ENCODE measurements at places on chromosomes 7 and 10. TPM values are rescaled to one million over a fixed set of nuclear protein-coding genes. Genes with fewer than 3 reads are reported as not detected.

DNA sequence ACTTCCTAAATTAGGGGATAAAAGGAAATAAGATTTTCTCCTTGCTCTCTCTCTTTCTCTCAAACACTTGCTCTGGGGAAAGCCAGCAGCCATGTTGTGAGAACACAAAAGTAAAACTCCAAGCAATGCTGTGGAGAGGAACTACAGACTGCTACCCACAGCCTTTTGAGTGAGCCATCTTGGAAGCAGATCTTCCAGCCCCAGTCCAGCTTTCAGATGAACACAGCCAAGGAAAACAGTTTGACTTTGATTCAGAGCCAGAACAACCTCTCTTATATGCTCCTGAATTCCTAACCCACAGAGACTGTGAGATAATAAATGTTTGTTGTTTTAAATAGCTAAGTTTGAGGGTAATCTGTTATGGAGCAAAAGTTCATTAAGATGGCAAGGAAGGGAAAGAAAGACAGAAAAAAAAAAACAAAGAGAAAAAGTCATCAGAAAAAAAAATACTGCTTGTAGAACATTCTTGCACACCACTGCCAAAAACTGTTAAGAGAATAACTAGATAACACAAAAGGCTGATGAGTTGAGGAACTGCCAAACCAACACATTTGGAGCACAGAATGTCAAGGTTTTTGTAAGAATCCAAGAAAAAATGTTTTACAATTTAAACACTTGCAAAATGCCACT, 20.9 kb upstream of the PRKAR2B start:
- DNase-seq: no peak

GRCh38 chr7:67809586-67809985, 813.0 kb downstream of the TYW1 start:
- no peak for DNase-seq

DNA sequence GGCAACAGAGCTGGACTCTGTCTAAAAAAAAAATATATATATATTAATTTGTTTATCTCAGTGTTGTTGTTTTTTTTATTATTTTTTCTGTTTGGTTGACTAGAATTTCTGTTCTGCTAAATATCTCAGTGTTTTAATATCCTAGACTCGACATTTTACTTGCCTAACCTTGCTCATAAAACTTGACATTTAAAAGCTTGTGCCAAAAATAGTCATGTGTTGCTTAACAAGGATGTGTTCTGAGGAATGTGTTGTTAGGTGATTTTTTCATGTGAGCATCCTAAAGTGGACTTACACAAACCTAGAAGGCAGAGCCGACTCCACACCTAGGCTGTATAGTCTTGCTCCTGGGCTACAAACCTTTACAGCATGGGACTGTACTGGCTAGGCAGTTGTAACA, 23.1 kb downstream of the NRBF2 start:
- no peak for DNase-seq

GRCh38 chr7:91993976-91994375, 53.3 kb downstream of the AKAP9 start:
- DNase-seq: no peak

- DNase-seq: no peak
These were observed 73.7 kb downstream of the BMPR1A start for GRCh38 chr10:86830043-86830591.

DNA sequence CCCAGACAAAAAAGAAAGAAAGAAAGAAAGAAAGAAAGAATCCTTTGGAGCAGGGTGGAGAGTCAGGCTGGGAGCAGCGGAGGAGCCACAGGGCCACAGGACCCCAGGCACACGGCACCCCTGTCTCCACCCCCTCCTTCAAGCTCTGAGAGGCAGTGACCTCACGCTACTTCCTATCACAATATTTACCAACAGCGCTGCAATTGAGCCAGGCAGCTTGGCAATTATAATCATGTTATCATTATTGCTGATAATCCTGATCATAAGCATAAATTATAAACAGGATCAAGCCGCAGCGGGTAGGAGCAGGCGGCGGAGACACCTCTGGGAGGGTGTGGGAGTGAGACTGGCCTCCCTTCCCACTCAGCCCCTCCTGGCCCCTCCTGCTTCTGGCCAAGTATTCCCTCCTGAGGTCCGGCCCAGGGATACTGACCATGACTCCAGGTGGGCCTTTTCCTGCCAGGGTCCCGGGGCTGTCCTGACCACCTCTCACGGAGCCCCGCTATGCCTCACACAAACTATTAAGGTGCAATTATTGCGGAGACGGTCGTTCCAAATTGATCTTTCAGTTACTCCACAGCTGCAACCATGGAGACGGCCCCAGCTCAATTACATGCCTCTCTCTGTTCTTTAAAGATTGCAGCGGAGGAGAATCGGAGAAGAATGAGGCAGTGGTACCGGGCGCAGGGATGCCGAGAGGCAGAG, 10.0 kb upstream of the GTF2IRD1 start:
- DNase-seq: no peak

The KCND2 gene
- polyA plus RNA-seq: 0.11 TPM

The SLC25A28 gene
- polyA plus RNA-seq: 88.7 TPM

The GIMAP7 gene
- polyA plus RNA-seq: 8.4 TPM

The KIF11 gene
- 0.19 TPM for polyA plus RNA-seq

Measured in pancreas (tissue), 10 donors.